Stomach (tissue), 19 donors: ENCODE measurements at places on chromosomes 16 and 17.

GRCh38 chr17:42833767-42834422 is 698 bp downstream of the PSME3 start:
- no peak for DNase-seq

- no peak for DNase-seq
Observed at GRCh38 chr16:49712542-49712941, 143.4 kb downstream of the ZNF423 start.

DNA sequence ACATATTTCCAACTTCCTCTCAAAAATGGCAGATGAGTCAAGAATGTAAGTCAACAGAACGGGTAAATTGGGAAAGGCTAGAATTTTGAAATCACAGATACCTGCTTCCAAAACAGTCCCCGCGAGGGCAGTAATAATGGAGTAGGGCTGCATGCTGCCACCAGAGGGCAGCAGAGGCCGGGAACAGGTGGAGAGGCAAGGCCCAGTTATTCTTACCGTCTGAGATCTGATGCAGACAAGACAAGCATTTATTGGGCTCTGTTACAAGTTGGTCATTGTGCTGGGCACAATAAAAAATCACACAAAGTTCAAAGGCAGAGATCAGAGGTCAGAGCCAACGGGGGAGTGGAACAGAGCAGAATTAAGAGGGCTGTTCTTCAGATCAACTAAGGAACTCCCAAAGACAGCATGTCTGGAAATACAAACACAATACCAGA is 8.8 kb upstream of the MLKL start:
- DNase-seq, result peak; percentile 92

DNA sequence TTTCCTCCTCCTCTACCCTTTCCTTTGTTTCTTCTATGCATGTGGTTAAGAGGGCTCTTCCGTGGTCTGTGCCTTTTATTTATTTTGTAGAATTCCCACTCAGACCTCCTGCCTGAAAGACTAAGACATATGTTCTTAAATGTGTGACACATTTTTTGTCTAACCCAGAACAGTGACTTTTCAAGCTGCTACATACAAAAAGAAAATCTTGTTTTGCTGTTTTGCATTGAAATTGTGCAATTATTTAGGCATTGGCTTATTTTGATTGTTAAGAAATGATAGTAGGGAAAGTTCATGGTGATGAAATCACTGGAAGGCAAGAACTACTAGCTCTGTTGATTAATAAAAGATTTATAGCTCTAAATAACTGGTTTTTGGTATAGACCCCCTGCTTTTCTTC is 76.8 kb downstream of the TUBD1 start:
- DNase-seq, result no peak

DNA sequence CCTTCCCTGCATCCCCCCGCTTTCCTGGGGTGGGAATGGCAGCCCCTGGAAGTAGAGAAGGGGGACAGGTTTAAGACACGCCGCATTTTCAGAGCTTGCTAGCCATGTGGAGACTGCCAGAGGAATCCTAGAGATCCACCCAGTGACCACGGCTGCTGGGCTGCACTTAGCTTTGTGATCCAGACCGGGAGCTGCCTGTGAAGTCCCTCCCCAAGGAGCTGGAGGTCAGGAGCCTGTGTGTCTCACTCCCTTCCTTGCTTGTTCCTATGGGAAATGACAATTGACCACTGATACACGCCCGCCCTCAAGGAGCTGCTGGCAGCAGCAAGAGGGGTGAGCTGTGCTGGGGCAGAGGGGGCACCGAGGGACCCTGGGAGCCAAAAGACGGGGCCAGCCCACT is 73.7 kb downstream of the SREBF1 start:
- DNase-seq, result no peak

DNA sequence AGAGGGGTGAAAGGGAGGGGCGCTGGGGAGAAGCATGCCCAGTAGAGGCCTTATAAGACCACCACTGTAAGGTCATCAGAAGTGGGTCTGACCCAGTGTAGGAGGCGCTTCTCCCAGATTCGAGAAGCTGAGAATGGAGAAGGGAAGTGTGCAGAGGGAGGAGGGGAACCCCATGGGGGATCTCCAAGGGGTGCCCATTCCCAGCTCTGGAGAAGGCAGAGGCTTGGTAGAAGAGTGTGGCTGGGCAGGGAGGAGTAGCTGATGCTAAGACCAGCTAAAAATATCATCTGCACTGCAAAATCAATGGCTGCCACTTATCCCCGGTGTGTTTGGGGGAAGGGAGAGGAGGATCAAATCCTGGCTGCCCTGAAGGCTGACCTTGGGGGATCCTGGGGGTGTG is 7.2 kb downstream of the NGFR start:
- no peak for DNase-seq

DNA sequence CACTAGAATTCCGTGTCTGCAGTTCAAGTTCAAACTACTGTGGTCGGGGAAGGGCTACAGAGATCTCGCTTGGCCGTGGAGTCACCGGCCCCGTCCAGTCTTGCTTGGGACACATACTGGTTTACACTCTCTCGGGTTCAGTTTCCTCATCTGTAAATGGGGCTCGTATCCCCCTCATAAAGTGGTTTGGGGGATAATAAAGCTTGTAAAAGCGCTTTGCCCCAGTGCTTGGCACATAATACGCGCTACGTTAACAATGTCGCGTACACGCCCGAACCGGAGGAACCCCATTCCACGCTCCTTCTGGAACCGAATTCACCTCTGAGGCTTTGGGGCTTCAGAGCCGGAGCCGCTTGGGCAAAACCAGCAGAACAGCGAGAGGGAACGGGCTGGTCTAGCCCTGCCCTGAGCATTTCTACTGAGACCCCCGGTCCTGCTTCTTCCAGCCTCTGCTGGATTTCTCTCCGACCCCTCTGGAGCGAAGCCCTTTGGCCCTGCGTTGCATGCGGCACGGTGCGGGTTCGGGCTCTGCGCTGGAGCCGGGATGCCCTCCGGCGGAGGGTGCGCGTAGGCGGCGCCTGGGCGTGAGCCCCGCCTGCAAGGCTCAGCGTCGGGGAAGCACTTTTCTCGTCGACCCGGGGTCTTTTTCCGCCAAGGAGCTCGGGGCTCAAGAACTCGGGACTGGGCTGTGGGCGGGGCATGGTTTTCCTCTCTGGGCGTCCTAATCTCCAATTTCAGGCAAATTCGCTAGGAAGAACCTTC is 26.1 kb upstream of the HOXB13 start:
- no peak for DNase-seq

DNA sequence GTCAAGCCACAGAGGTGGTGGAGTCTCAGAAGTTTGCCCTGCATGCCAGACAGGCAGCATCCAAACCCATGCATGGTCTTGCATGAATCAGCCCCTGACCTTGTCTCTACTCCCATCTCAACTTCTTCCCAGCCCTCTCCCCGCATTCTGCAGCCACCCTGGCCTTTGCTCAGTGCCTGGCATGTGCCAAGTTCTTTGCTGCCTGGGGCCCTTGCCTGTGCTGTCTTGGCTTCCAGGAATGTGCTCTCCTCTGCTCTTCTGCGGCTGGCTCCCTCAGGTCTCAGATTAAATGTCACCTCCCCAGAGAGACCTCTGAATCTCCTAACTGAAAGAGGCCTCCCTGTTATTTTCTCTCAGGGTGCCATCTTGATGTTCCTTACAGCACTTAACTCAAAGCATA is 17.6 kb downstream of the DRC3 start:
- no peak for DNase-seq

- no peak for DNase-seq
Observed at GRCh38 chr17:40722241-40722640, 18.7 kb upstream of the KRT24 start.

DNA sequence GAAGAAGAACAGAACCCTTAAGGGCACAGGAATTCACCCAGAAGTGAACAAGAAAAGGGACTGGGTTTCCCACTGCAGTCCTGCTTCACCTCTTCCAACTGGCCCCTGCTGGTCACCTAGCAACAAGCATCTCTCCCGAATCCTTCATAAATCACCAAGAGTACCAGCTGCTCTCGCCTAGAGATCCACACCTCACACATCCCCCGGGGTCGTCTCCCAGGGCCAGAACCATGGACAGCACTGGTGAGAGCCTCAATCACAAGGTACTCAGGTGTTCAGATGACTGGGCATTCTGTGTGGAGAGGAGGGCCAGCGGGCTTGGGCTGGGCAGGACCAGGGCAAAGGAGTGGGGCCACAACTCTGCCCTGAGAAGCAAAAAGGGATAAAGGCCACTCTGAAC is 65.9 kb downstream of the CCT6B start:
- no peak for DNase-seq

DNA sequence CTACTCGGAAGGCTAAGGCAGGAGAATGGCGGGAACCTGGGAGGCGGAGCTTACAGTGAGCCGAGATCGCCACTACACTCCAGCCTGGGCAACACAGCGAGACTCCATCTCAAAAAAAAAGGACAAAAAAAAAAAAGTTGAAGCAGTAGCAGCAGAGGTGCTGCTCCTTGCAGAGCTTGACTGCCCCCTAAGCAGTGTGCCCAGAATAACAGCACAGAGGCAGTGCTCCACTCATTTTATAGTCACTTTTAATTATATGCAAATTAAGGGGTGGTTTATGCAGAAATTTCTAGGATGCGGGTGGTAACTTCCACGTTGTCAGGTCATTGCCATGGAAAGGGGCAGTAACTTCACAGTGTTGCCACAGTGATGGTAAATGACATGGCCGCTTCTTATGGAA is 54.3 kb upstream of the NOL11 start:
- no peak for DNase-seq

GRCh38 chr17:1374431-1375177 is 25.4 kb downstream of the YWHAE start:
- no peak for DNase-seq

GRCh38 chr16:81942007-81942601 is 69.2 kb downstream of the SDR42E1 start:
- DNase-seq, result no peak

- no peak for DNase-seq
Observed at GRCh38 chr16:30430428-30430970, 669 bp upstream of the DCTPP1 start.

GRCh38 chr17:265718-266117 is 84.3 kb upstream of the DOC2B start:
- peak; percentile 16 for DNase-seq

DNA sequence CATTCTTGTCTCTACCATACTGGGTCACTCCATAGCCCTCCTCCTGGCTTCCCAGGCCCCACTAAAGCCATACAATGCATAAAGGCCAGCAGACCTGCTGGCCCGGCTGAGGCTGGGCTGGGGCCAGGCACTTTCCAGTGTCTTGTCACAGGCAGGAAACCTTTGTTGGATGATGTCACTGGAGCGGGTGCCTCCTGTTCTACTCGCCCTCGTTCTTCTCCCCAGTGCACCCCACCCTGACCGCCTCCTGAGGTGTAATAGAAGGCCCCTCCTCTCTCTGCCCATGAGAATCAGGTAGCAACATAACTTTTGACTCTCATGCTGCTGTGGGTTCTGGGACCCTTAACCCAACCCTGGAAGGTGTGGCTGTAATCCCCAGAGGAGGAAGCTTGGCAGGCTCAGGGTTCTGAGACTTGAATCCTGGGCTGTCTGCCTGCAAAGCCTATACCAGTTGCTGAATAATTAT is 54.2 kb upstream of the IL34 start:
- DNase-seq, result no peak

- DNase-seq, result peak; percentile 60
Observed at GRCh38 chr16:3458278-3458851, 14.9 kb downstream of the NAA60 start.

GRCh38 chr17:28551421-28552175 is 826 bp downstream of the UNC119 start:
- DNase-seq, result no peak

- no peak for DNase-seq
Observed at GRCh38 chr17:37494971-37495370, 5.3 kb downstream of the DUSP14 start.

GRCh38 chr17:50133028-50133768 is 3.2 kb upstream of the SAMD14 start:
- no peak for DNase-seq

DNA sequence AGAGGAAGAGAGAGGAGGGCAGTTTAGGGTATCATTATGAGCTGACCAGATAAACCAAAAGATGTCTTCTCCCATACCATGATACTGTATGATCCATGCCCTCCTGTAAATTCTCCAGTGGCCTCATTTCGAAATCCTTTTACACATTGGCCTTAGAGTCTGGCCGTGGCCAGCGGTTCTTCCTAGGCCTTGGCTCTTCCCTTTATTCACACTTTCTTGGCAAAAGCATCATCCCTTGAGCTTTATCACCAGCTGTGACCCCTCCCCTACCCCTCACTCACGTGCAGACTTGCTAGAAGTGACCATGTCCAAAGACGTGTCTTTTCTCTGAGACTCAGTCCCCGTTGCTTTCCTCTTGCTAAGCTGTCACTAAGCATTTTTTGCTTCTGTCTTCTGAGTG is 22.8 kb downstream of the KATNIP start:
- no peak for DNase-seq

DNA sequence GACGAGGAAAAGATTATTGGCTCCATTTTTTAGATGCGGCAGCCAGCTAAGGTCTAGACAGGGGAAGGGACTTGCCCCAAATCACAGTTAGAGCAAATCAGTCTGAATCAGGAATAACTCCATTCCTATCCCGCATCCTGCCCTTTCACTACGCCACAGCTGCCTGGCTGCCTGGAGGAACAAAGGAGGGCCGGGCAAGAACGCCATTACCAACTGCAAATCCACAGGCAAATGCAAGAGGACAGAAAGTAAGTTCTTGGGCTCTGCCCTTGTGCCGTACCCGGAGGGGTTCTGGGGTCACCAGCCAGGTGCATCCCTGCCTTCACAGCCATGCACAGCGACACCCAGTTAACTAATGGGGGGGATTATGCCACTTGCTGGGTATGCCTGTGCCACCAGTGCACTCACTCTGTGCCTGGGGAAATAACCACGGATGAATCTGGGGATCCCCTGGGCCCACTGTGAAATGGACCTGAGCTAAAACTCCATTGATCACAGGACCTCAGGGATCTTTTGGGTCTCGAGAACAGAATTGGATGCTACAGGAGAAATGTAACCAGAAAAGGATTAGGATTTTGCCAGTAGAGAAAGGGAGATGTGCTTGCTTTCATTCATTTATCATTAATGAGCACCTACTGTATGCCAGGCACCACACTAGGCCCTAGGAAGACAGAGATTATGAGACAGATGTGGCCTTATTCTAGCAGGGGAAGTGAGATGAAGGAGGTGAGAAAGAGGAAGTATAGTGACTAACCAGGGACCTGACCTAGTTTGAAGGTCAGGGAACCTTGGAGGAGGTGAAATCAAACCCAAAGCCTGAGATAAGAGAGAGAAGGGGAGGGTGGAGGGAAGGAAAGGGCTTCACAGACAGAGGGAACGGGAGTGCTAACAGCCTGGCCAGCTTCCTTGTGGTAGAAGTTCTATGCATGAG is 17.7 kb downstream of the BCL7C start:
- no peak for DNase-seq

- peak; percentile 57 for DNase-seq
Observed at GRCh38 chr17:45092911-45093430, 31.9 kb downstream of the NMT1 start.

DNA sequence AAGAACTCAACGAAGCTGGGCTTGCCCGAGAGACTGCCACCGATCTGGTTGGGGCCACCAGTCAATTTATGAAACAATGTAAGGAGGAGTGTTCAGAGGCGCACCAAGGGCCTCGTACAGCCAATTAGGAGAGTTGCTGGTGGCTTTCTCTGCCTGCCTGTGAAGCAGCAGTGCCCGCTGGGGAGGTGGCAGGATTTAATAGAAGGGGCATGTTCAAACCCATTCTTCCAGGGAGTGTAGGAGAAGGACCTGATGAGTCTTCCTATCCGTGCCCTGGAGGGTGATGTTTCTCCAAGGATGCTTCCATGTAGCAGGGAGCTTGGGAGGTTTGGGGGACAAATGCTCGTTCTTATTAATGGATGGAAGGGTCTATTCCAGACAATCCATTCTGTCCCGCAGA is 178.4 kb downstream of the CCDC182 start:
- no peak for DNase-seq
